T-cell (primary cell): ENCODE measurements at places on chromosomes 16 and 17.

DNA sequence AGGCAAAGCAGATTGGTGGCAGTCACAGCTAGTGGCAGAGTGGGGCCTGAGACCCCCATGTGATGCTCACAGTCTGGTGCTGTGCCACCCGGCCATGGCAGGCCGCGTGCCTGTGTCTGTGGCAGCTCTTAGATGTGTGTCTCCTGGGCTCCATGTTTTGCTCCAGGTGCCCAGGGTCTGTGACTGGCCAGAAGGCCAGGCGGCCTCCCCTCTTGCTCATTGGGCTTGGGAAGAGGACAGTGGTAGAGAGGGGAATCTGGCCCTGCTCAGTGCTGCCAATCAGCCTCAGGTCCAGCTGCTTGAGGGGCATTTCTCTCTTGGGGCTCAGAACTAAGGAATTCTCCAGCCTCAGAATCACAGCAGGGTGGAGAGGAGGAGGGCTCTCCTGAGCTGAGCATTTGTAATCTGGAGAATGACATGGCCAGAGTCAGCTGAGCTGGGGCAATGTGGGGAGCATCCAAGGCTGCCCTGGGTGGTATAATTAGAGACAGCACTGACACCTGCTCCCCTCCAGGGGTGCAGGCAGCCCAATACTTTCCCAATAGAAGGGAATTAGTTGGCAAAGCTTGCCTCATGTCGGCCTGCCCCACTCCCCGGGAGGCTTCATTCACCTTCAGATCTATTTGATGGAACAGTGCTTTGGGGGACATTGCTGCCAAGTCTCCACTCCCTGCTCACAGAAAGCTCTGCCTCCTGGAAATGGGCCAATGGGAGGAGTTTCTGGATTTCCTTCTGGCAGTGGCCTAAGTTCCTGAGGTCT, 2.7 kb upstream of the LASP1NB start:
- DNase-seq, result no peak

DNA sequence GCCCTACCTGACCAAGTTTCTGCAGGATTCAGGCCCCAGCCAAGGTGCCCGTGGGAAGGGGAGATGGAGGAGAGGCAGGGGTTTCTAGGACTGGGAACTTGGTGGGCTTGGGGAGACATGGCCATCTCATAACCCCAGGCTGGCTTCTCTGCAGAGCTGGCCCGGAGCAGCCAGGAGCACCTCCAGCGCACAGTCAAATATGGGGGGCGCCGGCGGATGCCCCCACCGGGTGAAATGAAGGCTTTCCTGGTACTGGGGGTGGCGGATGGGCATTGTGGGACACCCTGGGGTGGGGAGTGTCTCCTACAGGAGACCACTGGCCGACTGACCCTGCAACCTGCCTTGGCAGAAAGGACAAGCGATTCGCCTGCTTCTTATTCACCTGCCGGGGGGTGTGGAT, 9.2 kb upstream of the SMIM5 start:
- no peak for DNase-seq

GRCh38 chr17:59287891-59288290, 43.6 kb upstream of the YPEL2 start:
- no peak for DNase-seq

DNA sequence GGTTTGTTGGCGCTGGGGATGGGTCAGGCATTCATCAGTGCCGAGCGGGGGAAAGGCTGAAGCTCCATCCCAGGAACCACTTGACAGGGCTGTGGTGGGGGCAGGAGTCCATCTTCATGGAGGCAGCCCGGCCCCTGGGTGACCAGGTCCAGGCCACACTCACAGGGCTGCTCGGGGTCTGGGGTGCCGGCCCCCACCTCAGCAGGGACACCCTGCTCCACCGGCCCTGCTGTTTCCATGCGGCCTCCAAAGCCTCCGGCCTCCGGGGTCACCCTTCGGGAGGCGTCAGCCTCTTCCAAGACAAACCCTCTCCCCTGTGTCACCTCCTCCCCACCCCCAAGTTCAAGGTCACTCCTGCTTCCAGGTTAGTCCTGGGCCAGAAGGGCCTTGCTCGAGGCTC, 22.1 kb downstream of the GALNS start:
- DNase-seq, result no peak

- DNase-seq, result no peak
These were observed 21.0 kb downstream of the PHB1 start for GRCh38 chr17:49393491-49394255.

- no peak for DNase-seq
These were observed 5.4 kb upstream of the SLC5A10 start for GRCh38 chr17:18946536-18946935.

GRCh38 chr17:40268141-40268712, 19.5 kb upstream of the CDC6 start:
- no peak for DNase-seq

DNA sequence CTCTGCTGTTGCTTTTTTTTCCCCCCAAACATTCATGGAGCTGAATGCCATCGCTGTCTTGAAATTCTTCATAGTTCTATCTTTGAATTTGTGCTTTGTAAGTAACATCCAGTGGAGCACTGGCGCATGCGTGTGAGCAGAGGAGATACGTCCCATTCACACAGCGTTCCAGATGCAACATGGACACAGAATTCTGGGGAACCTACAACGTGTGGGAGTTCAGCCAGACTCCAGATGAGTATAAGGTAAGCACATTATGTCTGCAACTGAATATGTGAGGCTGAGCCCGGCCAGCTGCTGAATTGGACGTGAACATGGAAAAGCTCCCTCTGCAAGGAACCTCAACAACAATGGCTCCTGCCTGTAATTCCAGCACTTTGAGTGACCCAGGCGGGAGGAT, 4.3 kb upstream of the ATP1B2 start:
- no peak for DNase-seq

- DNase-seq, result no peak
These were observed 69.9 kb downstream of the GSG1L start for GRCh38 chr16:27993587-27993986.

- no peak for DNase-seq
These were observed 656 bp upstream of the GEMIN4 start for GRCh38 chr17:752620-753219.

GRCh38 chr17:44547625-44548267, 9.5 kb upstream of the FZD2 start:
- no peak for DNase-seq

- no peak for DNase-seq
These were observed 54.0 kb downstream of the GAS7 start for GRCh38 chr17:10144456-10144855.

- DNase-seq, result no peak
These were observed 25.0 kb downstream of the ALOX15 start for GRCh38 chr17:4616476-4616875.

GRCh38 chr16:74570412-74571301, 36.3 kb downstream of the GLG1 start:
- no peak for DNase-seq

DNA sequence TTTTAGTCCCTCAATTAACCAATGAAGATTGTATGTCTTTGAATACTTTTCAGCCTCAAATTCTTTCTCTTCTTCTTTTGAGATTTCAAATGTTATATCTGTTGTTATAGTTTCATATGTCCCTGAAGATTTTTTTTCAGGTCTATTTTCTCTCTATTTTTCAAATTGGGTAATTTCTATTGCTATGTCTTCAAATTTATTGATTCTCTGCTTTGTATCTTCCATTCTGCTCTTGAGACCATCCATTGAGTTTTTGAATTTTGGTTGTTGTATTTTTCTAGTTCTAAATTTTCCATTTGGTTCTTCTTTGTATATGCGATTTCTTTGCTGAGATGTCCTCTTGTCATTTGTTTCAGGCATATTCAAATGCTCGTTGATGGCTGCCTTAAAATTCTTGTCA, 26.7 kb downstream of the MAP2K6 start:
- DNase-seq, result no peak

GRCh38 chr17:12231355-12231682, 210.6 kb downstream of the MAP2K4 start:
- DNase-seq, result no peak
